ENCODE measurements at places on chromosomes 2 and 18.

GRCh38 chr2:72916743-72917137, 579 bp upstream of the EMX1 start:
- DNase-seq: no peak

- DNase-seq: no peak
These were observed 36.8 kb upstream of the EML4 start for GRCh38 chr2:42132191-42132965.

- no peak for DNase-seq
These were observed 6.5 kb downstream of the EFEMP1 start for GRCh38 chr2:55917117-55917516.

GRCh38 chr2:106107509-106108131, 86.5 kb downstream of the UXS1 start:
- DNase-seq: peak; percentile 53

- no peak for DNase-seq
These were observed 147.9 kb downstream of the DOCK10 start for GRCh38 chr2:224894356-224894755.

GRCh38 chr2:134070281-134070741, 183.6 kb upstream of the MGAT5 start:
- no peak for DNase-seq

DNA sequence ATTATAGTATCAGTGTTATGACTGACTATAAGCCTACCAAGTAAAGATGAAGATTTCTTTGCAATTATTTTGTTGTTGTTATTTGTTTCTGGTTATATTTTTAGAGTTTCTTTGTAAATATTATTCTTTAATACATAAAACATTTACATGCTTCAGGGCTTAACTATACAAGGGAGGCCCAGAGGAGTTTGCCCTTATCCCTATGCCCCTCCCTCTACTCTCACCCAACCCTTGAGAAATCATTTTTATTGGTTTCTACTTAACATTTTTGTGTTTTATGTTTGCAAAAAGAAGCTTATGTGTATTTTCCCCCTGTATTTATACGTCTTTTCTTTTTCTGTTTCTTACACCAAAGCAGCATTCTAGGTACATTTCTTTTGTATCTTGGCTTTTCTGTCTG, 30.5 kb downstream of the MRPS9 start:
- no peak for DNase-seq

- no peak for DNase-seq
These were observed 45.7 kb downstream of the ICOS start for GRCh38 chr2:203982276-203982675.

GRCh38 chr2:173990970-173991819, 26.0 kb upstream of the SP3 start:
- no peak for DNase-seq

GRCh38 chr2:24125956-24126355, 2.7 kb downstream of the FAM228B start:
- DNase-seq: no peak

GRCh38 chr2:139162456-139162855, 382.3 kb upstream of the NXPH2 start:
- DNase-seq: no peak

DNA sequence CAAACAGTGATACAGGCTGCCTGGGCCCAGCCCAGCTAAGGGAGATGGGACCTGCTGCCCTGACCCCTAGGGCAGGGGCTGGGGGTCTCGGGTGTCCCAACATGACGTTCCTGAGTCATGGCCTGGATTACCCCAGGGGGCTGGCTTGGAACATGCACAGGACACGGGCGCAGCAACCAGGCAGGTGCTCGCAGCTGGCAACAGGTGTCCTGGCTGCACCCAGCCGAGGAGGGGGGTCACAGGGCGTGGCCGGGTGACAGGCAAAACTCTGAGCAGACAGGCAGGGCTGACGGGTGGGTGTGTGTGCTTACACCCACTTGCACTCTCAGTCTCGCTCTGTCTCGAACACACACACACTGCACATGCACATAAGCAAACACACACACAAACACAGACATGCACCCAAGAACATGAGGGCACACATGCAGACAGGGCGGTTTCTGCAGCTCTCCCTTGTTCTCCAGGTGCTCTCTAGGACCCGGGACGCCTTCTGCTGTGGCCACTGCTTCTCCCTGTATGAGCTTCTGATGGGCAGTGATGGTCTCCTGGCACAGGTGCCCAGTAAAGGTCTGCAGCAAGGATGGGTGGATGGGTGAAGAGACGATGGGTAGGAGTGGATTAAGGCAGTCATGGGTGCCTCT, 33.7 kb upstream of the TAF1B start:
- DNase-seq: no peak

DNA sequence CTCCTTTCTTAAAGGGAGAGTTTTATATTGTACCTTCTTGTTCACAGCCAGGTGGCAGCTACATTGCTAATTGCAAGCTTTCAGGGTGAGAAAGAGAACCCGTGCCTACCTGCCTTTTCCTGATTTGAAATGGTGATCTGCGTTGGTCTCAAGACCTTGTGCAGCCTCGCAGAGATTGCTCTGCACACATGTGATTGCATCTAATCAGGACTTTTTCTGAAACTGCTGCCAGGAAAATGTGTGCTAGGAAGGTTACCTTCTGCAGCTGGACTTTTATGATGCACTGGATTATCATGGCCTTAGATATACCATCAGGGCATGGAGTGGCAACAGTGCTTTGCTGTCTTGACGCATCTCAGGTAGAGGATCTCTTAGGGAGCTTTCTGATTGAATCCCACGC, 45.1 kb downstream of the AGAP1 start:
- no peak for DNase-seq

DNA sequence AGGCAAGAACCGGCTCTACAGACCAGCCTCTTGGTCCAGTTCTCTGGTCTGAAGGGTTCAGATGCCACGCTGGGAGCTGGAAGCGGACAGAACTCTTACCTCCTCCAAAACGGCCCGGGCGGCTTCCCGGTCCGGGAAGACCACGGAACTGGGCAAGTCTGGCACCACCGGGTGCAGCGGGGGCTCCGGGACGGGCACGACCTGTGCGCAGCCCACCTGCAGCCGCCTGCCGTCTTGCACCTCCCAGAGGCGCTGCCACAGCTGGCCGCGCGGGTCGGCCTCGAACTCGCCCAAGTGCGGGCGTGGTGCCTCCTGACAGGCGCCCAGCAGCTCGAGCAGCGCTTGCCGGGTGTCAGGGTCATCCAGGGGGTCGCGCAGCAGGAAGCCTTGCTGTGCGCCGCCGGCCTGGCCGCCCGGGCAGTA, 773 bp downstream of the CMPK2 start:
- DNase-seq: peak; percentile 9

- DNase-seq: no peak
These were observed 307.4 kb downstream of the NDUFA10 start for GRCh38 chr2:239717706-239718105.

DNA sequence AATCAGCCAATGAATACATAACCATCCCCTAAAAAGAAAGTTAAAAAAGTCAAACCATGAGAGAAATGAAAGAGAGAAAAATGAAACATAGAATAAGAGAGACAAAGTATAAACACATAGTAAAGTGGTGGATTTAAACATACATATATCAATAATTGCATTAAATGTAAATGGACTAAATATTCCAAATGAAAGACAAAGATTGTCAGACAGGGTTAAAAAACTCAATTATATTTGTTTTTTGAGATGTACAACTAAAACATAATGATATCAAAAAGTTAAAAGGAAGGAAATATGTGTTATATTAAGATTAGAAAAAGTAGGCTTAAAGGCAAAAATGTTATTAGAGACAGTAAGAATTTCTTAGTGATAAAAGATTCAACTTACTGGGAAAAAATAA, 83.8 kb upstream of the CELF4 start:
- no peak for DNase-seq

DNA sequence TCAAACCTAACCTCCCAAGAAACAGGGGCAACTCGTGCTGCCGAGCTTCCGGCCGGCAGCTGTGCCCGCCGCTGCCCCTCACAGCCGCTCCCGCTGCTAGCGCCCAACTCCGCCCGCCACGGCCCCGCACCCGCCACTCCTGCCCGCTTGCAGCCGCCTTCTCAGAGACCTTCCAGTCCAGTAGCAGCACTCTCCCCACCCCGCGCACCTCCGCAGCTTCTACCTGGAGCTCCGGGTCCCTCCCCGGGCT, 722 bp upstream of the C2orf15 start:
- no peak for DNase-seq

DNA sequence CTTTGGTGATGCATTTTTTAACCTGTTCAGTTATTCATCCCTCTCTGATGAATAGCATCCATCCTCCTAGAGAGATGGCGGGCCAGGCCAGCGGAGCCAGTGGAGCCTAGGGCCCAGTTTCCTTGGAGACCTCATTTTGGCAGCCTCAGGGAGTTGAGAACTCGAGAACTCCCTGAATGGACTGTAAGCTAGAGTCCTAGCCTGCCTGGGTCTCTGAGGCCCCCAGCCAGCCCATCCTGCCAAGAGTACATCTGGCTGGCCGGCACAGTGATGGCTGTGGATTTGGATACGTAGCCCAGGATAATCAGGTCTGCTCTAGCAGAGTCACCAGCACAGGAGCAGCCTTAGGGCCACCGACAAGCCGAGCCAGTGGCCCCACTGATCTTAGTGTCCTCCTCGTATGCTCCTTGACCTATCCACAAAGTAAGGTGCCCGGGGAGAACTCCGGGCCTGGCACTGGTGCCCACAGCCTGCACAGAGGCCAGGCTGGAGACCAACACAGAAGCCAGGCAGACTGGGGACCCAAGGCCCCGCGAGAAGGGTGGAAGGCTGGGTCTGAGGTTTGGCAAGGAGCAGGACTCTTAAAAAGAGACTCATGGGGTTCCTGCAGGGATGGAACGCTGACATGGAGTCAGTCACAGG, 110.5 kb upstream of the MCFD2 start:
- no peak for DNase-seq

GRCh38 chr2:55883357-55883756, 40.2 kb downstream of the EFEMP1 start:
- DNase-seq: no peak

DNA sequence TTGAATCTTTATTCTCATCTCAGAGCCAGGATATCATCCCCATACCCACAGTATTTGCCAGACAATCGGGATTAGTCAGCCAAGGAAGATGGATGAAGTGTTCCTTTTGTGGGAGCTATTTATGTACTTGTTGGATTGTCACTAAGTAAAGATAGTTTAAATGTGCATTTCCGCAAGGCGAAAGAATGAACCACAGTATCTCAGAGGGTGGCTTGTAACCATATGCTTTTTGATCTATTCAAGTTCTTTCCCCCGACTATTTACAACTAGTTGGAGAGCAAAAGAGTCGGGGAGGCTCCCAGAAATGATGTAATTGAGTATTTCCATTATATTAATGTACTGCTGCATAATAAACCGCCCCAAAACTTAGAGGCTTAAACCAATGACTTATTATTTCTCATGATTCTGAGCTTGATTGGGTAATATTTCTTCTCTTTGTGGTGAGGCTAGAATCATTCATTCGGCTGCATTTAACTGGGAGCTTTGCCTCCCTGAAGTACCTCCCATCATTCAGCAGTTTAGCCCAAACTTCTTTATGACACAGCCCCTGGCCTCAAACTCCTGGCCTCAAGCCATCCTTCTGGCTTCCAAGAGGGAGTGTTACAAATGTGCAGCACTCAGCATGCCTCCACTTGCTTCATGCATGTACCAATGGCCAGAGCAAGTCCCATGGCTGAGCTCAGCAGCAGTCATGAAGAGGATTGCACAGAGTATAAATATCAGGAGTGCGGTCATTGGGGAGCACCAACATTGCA, 423.7 kb downstream of the METTL4 start:
- DNase-seq: no peak

DNA sequence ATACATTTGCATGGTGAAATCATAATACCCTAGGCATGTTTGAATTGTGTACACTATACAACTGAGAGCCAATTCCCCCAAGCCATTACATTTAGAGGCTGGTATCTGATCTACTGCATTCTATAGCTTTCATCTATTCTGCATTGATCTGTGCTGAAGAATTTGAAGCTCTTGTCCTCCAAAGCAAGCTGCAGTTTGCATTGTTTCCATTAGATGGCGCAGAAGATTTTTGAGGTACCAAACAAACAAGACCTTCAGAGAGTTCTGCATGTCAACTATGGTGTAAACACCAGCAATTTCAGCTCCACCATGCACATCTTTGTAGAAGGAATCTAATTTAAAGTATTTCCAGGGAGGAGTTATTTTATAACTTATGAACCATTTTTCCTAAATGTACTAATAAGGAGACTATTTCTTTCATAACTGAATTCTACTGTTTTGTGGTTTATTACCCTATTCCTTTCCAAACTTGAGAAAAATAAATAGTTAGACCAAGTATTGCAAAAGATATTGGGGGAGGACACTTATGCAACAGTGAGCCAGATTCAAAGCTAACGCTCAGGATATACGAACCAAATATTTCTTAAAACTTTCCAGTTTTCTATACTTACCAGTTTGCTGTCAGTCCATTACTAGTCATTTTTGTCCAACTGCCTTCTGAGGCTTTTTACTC, 761.8 kb upstream of the ACVR2A start:
- peak; percentile 42 for DNase-seq

DNA sequence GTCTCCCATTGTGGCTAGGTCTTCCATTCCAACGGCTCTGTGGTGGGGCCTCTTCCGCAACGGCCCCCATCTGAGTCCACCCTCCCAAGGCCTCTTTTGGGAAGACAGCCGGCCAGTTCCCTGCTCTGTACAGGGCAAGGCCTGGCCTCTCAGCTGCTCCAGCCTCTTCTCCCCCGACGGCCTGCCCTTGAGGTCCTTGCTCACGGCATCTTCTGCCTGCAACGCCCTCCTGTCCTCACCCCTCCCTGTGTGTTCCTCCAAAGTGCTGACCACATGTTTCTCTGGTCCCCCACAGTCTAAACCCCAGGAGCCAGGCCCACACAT, 16.0 kb downstream of the HS6ST1 start:
- no peak for DNase-seq

DNA sequence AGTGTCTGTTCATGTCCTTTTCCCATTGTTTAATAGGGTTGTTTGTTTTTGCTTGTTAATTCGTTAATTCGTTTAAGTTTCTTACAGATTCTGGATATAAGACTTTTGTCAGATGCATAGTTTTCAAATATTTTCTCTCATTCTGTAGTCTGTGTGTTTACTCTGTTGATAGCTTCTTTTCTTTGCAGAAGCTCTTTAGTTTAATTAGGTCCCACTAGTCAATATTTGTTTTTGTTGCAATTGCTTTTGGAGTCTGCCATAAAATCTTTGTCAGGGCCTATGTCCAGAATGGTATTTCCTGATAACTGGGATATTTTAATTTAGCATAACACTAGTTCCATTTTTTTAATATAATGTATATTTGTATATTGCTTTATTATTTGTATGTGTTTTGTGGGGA, 1380.1 kb downstream of the SUCLG1 start:
- no peak for DNase-seq

GRCh38 chr2:224077773-224078507, 38.9 kb upstream of the SERPINE2 start:
- DNase-seq: no peak

- no peak for DNase-seq
These were observed 1817.4 kb downstream of the SUCLG1 start for GRCh38 chr2:82641598-82642180.

- no peak for DNase-seq
These were observed 58.1 kb downstream of the AGAP1 start for GRCh38 chr2:235551965-235552364.
